ENCODE measurements at places on chromosomes 13 and 19.
A peak's percentile ranks its signal among the peaks of the same experiment; 100 is the strongest.

DNA sequence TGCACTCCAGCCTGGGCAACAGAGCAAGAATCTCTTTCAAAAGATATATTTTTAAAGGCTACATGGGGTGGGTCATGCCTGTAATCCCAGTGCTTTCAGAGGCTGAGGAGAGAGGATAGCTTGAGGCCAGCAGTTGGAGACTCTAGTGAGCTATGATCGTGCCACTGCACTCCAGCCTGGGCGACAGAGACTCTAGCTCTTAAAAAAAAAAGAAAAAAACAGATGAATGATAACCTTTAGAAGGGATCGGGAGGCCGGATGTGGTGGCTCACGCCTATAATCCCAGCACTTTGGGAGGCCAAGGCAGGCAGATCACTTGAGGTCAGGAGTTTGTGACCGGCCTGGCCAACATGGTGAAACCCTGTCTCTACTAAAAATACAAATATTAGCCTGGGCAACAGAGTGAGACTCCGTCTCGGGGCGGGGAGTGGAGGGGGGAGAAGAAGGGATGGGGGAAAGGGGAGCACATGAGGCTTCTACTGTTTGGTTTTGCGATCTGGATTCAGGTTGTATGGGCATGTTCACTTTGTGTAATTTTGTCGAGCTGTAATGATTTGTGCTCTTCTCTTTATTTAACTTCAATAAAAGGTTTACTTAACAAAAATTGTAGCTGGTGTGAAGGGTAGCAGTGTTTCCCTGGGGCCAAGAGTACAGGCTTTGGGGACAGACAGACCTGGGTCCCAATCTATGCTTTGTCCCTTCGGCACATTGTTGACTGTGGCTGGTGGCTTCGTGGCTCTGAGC lies 1.1 kb upstream of the PSMC4 start:
- DNase-seq = peak; percentile 27

- no peak for DNase-seq
These were observed 8.2 kb downstream of the NFIC start for GRCh38 chr19:3374369-3375112.

- no peak for DNase-seq
These were observed 38.1 kb upstream of the MED4 start for GRCh38 chr13:48132961-48133360.

DNA sequence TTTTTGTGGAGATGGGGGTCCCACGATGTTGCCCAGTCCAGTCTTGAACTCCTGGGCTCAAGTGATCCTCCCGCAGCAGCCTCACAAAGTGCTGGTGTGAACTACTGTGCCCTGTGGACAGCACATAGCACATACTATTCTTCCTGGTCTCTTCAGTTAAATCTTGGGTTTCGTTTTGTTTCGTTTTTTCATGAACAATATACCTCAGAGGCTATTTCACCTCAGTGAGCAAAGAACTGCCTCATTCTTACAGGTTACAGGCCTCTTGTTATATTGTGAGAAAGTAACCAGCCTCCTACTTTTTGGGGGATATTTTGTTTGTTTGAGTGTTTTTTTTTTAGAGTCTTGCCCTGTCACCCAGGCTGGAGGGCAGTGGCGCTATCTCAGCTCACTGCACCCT lies 1.3 kb upstream of the C3 start:
- no peak for DNase-seq

DNA sequence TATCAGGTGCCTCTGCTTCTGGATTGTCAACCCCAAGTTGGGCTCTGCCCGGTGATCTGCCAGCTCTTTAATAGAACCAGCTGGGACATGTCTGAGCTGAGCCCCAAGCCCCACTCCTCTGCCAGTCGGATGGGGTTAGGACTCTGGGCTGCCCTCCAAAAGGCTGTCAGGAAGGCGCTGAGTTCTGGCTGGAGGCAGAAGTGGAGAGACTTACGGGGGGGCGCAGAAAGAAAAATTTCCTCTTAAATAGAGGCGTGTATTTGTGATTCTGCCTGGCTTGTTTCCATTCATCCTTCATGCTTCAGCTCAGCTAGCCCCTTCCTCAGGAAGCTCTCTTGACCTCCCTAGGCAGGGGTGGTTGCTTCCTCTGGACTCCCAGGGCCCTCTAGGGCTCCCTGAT lies 985 bp upstream of the KCNK6 start:
- DNase-seq = no peak

DNA sequence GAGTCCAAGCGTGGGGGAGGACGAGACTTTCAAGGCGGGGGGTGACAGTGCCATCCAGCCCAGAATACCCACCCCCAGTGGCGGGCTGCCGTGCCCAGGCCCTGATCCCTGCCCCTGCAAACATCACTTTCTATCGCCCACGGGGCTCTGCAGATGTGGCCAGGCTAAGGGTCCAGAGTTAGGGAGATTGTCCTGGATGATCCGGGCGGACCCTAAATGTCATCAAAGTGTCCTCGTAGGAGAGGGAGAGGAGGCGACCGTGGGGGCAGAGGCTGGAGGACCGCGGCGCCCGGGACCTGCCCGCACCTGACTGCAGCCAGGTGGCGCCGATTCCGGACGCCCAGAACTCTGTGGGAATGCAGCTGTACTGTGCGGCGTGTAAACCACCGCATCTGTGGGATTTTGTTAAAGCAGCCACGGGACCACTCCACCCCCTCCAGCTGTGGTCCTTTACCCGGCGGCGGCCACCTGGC lies 32.4 kb downstream of the GJA3 start:
- DNase-seq = no peak

DNA sequence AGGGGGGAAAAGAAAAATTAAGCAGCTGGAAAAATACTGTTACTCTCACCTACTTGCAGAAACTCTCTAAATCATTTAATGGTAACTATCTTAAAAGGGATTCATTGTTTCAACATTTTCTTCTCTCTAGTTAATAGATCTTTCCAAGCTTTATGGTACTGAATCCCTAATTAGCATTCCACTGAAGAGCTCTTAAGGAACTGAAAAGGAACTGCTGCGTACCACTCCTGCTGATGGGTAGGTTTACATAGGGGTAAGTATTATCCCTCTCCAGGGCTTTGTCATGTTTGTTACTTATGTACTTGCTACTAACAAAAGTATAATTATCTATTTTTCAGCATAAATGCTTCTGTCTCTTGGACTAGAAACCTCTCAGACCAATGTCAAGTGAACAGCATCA lies 12.5 kb downstream of the TEX30 start:
- no peak for DNase-seq

DNA sequence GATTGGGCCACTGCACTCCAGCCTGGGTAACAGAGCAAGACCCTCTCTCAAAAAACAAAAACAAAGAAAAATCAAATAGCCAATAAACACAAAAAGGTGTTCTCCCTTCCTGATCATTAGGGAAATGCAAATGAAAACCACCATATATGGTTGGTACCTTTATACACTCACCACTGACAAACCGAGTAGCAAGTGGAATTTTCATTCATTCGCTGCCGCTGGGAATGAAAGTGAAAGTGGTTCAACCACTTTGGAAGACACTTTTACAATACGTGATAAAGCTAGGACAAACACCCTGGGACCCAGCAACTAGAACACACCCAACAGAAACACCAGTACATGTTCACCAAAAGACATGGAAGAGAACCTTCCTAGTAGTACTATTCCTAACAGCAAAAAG lies 21.0 kb downstream of the GRIK5 start:
- peak; percentile 19 for DNase-seq

Data from activated CD4-positive, alpha-beta T cell treated with anti-CD3 and anti-CD28 coated beads, Interleukin-2, Interleukin-6, amounts not matched to agents 100 ng/mL and 50 ng/mL, durations not matched to agents 16 hours and 8 hours (primary cell).